ENCODE measurements at places on chromosomes 16 and 17. TPM values are rescaled to one million over a fixed set of nuclear protein-coding genes. Genes with fewer than 3 reads are reported as not detected.

DNA sequence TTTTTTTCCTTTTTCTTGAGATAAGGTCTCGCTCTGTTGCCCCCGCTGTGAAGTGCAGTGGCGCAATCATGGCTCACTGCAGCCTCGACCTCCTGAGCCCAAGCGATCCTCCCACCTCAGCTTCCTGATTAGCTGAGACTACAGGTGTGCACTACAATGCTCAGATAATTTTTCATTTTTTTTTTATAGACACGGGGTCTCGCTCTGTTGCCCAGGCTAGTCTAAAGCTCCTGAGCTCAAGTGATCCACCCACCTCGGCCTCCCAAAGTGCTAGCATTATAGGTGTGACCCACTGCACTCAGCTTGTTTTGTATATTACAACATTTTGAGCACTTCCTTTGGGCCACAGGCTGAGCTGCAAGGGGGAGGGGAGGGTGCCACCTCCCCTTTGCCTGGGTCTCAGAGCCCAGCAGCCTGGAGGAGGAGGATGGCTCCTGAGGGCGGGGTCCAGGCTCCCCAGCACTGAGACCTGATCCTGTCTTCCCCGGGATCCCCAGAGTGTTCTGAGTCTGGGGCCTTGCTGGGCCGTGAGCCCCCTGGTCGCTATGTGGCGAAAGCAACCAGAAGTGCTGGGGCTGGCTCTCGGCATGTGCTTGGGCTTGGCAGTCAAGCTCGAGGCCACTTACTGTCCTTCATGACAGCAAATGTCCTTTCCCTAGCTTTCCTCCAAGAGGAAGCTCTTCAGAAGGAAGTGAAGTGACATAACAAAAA is 8.1 kb downstream of the DEF8 start:
- DNase-seq = no peak

- DNase-seq = peak; percentile 65
These were observed at the start of gene PLEKHG4 for GRCh38 chr16:67279296-67280089. PLEKHG4 (plus strand) TSS chr16:67279532; CDS start chr16:67280045, 513 bp downstream.

GRCh38 chr17:12256380-12256995 is 235.8 kb downstream of the MAP2K4 start:
- DNase-seq = peak; percentile 82

- no peak for DNase-seq
These were observed 105.1 kb upstream of the METRNL start for GRCh38 chr17:82974136-82974952.

GRCh38 chr17:53797501-53797900 is 25.2 kb upstream of the KIF2B start:
- no peak for DNase-seq

DNA sequence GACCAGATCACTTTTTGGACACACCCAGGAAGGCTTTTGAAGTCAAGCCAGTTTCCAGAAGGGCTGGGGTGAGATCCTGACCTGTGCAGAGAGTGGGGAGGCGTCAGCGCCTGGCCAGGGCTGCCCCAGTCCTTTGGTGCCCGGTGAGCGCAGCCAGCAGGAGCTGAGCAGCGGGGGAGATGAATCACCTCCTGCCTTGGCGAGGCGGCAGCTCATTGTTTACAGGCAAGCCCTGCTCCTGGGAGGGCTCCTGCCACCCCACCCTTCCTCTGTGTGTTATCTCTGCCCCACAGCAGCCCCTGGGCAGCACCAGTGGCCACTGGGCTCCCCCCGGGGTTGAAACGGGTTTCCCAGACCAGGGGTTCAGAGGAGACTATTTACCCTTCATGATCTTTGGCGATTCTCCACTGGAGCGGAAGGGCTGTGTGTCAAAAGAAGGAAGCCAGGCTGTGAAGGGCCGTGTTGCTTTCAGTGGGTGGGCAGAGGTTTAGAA is 14.1 kb upstream of the ITGB4 start:
- no peak for DNase-seq

DNA sequence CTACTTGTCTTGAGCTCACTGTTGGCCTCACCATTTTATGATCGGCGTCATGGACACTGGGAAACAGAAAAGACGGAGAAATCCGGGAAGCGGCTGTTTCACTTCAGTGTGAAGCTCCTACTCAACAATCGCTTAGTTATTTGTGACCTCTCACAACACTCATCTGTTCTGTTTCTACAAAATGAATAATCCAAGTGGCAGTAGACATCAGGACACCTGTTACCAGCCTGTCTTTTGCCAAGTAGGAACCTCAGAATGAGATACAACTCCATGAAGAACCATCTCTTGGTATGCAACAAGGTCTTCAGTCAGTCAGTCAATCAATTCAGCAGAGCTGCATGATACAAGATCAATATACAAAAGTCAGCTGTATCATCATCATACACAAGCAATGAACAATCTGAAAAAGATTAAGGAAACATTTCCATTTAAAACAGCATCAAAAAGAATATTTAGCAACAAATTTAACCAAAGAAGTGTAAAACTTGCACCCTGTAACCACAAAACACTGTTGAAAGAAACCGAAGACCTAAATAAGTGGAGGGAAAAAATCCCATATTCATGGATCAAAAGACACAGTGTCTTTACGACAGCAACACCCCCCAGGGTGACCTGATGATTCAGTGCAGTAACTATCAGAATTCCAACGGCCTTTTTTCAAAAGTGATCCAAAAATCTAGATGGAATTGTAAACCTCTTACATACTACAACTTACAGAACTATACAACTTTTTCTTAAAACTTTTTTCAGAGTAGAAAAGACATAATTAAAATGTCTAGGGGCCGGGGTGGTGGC is 63.4 kb downstream of the ANKRD11 start:
- DNase-seq = no peak

DNA sequence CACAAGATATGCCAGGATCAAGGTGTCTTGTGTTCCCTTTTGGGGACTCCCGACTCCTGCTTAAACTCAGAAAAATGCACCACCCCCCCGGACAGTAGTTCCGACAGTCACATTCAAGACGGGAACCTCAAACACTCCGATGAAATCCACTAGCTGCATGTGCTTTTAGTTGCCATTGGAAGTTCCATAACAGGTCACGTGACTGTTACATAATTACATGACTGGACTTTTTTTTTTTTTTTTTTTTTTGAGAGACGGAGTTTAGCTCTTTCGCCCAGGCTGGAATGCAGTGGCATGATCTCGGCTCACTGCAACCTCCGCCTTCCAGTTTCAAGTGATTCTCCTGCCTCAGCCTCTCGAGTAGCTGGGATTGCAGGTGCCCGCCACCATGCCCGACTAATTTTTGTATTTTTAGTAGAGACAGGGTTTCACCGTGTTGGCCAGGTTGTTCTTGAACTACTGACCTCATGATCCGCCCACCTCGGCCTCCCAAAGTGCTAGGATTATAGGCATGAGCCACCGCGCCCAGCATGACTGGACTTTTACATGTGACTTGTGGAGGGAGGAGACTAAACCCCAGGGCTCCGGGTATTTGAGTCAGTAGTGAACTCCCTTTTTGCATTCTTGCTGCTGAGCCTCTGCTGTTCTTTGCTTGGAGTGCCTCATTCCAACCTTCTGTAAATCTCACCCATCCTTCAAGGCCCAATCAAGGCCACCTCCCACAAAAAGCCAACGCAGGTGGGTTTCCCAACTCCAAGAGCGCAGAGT is 1.6 kb downstream of the SIRT7 start:
- no peak for DNase-seq

DNA sequence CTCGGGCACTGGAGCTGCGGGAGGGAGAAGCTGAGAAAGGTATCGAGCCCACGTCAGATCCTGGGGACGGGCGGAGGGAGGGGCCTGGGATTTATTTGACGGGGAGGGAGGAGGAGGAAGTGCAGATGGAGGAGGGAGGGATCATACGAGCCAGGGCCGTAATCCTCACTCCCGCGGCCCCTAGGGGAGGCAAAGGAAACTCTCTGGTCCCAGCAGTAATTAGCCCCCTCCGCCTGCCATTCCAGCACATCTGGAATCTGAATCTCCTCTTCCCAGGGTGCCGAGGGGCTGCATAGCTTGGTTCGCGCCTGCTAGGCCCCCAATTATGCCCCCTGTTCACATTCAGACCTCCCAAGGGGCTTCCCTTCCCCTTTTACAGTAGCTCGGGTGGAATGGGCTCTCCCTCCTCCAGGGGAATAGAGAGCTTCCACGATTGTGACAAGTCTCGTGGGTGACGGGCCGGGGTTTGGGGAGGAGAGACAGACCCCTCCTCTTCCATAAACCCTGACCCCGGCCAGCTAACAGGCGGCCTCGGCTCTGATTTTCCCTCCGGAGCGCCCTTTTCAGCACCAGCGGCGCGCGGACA is at the start of gene SEZ6L2:
Gene SEZ6L2 (minus strand): TSS at position 35 of the 586 bp plus-strand sequence. CDS start 531 bp downstream, outside the sequence.
- DNase-seq = peak; percentile 44

DNA sequence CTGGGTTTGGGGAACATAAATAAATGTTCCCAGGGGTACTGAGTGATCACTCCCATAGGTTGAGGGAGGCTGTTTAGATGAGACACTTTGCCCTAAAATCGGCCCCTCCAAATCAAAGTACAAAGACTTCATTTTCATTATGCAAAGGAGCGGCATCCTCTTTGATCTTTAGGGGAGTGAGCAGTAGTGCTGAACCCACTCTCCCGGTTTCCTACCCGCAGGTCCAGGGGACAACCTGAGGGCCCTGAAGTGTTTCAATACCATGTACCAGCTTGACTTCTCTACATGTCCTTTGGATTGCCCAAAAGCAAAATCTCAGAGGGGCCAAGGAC is 3.6 kb downstream of the HOXB6 start:
- no peak for DNase-seq

- DNase-seq = no peak
These were observed 18.5 kb downstream of the RAP1GAP2 start for GRCh38 chr17:2814481-2815341.

GRCh38 chr17:5683241-5683640 is 98.9 kb upstream of the NLRP1 start:
- DNase-seq = no peak

DNA sequence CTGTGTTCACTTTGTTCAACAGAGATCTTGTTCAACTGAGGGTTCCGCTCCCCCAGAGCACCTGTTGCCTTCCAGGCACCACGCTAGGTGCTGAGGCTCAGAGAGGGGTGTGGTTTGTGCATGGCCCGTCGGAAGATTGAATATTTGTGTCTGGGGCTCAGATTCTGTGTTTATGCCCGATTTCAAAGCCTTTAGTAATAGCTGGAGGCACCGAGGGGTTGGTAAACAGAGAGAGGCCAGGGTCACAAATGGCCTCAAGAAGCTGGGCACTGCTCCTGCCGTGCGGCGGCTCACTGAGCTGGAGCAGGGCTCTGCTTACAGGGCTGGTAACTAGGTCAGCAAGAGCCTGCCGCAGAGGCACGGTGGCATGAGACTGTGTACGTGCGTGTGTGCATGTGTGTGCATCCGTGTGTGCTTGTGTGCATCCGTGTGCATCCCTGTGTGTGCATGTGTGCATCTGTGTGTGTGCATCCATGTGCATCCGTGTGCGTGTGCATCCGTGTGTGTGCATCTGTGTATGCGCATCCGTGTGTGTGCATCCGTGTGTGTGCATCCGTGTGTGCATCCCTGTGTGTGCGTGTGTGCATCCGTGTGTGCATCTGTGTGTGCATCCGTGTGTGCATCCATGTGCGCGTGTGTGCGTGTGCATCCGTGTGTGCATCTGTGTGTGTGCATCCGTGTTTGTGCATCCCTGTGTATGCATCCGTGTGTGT is 5.4 kb downstream of the ITGAE start:
- no peak for DNase-seq

- DNase-seq = peak; percentile 76
These were observed at the start of gene PRKCA for GRCh38 chr17:66301864-66302741. PRKCA (plus strand) TSS chr17:66302613.

DNA sequence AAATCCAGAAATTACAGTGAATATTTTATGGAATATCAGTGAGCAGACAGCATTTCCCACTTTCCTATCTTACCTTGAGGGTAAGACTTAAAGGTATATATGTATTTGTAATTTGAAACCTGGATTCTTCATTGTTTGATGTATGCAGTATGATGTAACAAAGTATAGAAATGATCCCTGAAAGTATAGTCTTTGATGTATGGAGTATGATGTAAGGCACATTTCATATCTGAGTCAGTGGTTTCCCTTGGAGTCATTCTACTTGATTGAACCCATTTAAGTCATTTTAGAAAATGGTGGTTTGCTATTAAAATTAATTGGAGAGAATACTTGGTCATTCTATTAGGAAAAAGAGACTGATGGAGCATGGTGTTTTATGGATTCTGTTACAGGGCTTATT is 10.1 kb downstream of the AMZ2 start:
- no peak for DNase-seq

GRCh38 chr17:6072611-6073010 is 2.4 kb downstream of the WSCD1 start:
- DNase-seq = no peak

DNA sequence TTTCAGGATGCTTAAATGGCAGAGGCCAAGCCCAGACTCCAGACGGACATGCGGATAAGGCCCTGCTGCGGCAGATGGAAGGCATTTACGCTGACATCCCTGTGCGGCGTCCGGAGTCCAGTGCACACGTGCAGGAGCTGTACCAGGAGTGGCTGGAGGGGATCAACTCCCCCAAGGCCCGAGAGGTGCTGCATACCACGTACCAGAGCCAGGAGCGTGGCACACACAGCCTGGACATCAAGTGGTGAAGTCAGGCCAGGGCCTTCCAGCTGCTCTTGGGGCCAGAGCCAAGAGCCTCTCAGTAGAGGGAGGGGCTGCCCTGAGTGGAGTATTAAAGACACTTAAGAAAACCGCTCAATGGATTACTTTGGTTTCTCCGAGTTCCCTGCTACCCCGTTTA is 29.4 kb downstream of the NARF start:
- DNase-seq = no peak

GRCh38 chr17:29653995-29654714 is 31.4 kb upstream of the CORO6 start:
- DNase-seq = no peak

GRCh38 chr17:27413315-27413714 is 42.9 kb upstream of the KSR1 start:
- DNase-seq = no peak

- no peak for DNase-seq
These were observed 388.0 kb upstream of the TNRC6C start for GRCh38 chr17:77570565-77570898.

- peak; percentile 28 for DNase-seq
These were observed 1.9 kb upstream of the CAPN15 start for GRCh38 chr16:525520-526180.

The KRTAP4-3 gene
- not detected for polyA plus RNA-seq

The CFAP52 gene
- polyA plus RNA-seq = not detected

The HOXB7 gene
- 10.1 TPM for polyA plus RNA-seq

The OR2C1 gene
- 0.24 TPM for polyA plus RNA-seq

The ROGDI gene
- polyA plus RNA-seq = 13.3 TPM

The GP1BA gene
- 1.5 TPM for polyA plus RNA-seq

The TMEM92 gene
- polyA plus RNA-seq = 1.9 TPM

The PSMB10 gene
- polyA plus RNA-seq = 34.0 TPM

The NLRP1 gene
- polyA plus RNA-seq = 45.0 TPM

Measured in muscle of back (tissue), 13 donors.